ENCODE measurements at places on chromosomes 3 and 15.

GRCh38 chr15:48858401-48858800, 19.5 kb upstream of the EID1 start:
- no peak overlapping the region for H3K27ac ChIP-seq
- H3K27me3 ChIP-seq: no peaks in the 10 kb centered on the region
- H3K4me1 ChIP-seq: peaks cover 48% of the 10 kb centered on the region
- no peak for DNase-seq
- no peaks in the 10 kb centered on the region for H3K36me3 ChIP-seq

- H3K4me1 ChIP-seq: peaks cover 19% of the 10 kb centered on the region
- H3K27ac ChIP-seq: no peak overlapping the region
- peak; percentile 44 for DNase-seq
These were observed 111.1 kb upstream of the ALDH1A3 start for GRCh38 chr15:100768501-100768931.

DNA sequence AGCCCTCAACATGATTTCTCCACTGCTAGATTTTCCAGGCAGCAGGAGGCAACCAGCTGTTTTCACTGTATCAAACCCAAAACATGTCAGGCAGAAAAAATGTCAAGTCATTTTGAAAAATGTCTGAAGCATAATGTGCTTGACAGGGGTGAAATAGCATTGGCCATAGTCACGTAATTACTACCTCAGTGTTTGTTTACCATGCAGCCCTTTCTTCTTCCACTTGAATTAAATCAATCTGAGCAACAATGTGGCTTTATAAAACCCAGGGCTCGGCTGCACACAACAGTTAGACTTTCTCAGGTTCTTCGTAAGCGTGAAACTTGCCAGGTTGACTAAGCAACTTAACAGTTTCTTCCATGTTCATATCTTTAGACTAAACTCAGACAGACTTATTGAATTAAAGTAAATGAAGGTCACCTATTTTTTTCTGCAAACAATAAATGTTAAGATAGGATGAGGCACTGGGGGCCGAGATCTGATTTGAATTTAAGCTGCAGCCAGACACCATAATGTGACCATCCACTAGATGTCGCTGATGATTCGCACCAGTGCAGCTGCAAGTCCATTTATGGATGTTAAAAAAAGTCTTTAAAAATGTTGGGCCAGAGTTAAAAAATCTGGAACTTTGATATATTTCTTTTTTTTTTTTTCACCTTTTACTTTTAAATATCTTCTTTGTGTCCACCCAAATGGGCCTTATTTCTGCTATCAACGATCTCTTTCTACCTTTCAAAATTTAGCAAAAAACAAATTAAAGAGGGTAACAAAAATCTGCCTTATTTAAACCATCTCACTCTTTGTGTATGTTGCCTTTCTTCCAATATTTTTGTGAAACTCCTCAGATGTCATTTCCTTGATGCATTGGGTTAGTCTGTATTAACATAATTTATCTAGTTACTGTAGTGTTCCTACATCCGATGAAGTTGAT, 305.9 kb downstream of the CACNA2D3 start:
- H3K4me3 ChIP-seq: no peak overlapping the region
- peak; percentile 73 for DNase-seq
- H3K27me3 ChIP-seq: no peaks in the 10 kb centered on the region
- H3K27ac ChIP-seq: no peak overlapping the region
- H3K36me3 ChIP-seq: no peaks in the 10 kb centered on the region

GRCh38 chr3:67109651-67110204, 111.6 kb downstream of the KBTBD8 start:
- H3K4me1 ChIP-seq: no peaks in the 10 kb centered on the region
- DNase-seq: no peak
- H3K36me3 ChIP-seq: no peaks in the 10 kb centered on the region
- H3K27me3 ChIP-seq: no peaks in the 10 kb centered on the region
- H3K27ac ChIP-seq: no peak overlapping the region
- no peak overlapping the region for H3K4me3 ChIP-seq

DNA sequence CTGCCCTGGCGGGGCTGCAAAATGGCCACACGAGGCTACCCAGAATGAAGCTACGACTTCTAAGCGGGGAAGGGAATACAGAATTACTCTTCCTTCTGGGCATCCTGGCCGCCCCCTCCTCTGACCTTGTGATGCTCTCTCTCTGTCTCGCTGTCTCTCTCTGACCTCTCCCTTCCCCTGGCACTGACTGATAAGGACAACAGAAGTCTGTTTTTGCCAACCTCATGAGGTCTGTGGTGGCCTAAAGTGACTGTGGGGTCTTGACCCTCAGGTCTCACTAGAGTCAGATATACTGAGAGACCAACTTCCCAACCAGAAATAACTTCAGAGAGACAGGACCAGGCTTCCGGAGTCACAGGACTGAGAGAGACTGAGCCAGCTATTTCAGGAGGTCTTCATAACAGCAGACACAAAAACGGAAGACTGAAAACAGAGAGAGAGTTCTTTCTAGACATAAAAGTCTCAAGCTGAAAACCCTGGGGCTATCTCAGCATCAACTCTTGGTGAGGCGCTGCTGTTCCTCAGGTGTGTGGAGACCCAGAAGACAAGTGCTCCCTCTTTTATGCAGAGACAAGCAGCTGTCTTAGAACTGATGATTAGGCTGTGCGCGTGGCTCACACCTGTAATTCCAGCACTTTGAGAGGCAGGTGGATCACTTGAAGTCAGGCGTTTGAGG, 38.2 kb upstream of the CFAP161 start:
- no peaks in the 10 kb centered on the region for H3K36me3 ChIP-seq
- H3K4me1 ChIP-seq: peaks cover 12% of the 10 kb centered on the region
- H3K27me3 ChIP-seq: peaks cover 6% of the 10 kb centered on the region
- DNase-seq: no peak
- H3K4me3 ChIP-seq: no peak overlapping the region
- H3K27ac ChIP-seq: no peak overlapping the region

DNA sequence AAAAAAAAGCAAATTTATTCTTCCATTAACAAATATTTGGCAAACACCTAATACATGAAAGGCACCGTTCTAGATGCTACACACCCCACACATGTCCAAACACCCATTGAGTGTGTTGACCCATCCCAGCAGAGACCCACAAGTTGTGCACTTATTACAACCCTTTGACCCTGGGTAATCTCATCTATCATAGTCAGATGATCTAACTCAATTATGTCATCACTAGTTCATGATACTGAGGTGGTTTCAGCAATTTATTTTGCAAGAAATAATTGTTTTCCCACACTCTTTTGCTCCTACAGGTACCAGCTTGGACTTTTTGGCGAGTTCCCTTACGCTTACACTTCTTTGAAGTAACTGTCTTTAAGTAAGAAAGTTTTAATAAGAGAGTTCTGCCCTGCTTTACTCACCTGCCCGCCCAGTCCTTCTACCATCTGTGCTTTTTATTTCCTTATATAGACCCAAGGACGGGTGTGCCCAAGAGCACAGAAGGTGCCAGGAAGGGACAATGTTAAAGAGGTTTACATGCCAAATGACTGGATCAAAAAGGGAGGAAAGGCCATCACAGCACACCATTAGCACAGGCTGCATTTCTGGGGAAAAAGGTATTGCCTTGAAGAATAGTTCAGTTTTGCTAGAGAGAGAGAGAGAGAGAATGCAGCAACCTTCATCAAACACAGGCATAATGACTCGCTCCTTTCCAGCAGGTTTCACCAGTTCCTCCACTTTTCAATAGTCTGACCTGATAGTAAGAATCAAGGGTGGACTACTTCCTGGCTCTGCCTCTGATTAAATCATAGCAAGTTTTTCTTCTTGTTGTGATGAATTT, 54.5 kb upstream of the ATP11B start:
- DNase-seq: no peak
- H3K27ac ChIP-seq: no peak overlapping the region
- no peak overlapping the region for H3K4me3 ChIP-seq
- peaks cover 16% of the 10 kb centered on the region for H3K4me1 ChIP-seq

DNA sequence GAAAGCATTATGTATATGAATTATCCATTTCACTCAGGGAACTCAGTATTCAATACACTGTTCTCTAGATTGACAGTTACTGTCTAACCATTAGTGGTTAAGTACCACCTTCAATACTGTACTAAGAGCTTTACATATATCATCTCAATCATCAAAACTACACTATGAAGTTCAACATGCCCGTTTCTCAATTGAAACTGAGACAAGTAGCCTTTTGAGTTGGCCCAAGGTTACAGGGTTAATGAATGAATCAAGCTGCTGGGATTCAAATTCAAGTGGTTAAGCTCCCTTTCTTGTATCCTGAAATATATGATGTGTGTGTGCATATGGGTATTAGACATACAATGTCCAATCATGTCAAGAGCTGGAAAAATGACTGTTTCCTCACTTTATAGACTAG, 5.8 kb downstream of the TASOR start:
- H3K36me3 ChIP-seq: no peaks in the 10 kb centered on the region
- no peaks in the 10 kb centered on the region for H3K27me3 ChIP-seq
- peaks cover 7% of the 10 kb centered on the region for H3K4me1 ChIP-seq
- H3K27ac ChIP-seq: no peak overlapping the region
- DNase-seq: no peak

- no peak for DNase-seq
- no peaks in the 10 kb centered on the region for H3K27me3 ChIP-seq
- H3K4me3 ChIP-seq: no peak overlapping the region
- no peak overlapping the region for H3K27ac ChIP-seq
These were observed 34.5 kb downstream of the DAPK2 start for GRCh38 chr15:64011736-64012135.

- H3K4me1 ChIP-seq: no peaks in the 10 kb centered on the region
- H3K27me3 ChIP-seq: no peaks in the 10 kb centered on the region
- no peak overlapping the region for H3K4me3 ChIP-seq
- no peak for DNase-seq
These were observed 3.7 kb downstream of the HRG start for GRCh38 chr3:186669378-186670084.

DNA sequence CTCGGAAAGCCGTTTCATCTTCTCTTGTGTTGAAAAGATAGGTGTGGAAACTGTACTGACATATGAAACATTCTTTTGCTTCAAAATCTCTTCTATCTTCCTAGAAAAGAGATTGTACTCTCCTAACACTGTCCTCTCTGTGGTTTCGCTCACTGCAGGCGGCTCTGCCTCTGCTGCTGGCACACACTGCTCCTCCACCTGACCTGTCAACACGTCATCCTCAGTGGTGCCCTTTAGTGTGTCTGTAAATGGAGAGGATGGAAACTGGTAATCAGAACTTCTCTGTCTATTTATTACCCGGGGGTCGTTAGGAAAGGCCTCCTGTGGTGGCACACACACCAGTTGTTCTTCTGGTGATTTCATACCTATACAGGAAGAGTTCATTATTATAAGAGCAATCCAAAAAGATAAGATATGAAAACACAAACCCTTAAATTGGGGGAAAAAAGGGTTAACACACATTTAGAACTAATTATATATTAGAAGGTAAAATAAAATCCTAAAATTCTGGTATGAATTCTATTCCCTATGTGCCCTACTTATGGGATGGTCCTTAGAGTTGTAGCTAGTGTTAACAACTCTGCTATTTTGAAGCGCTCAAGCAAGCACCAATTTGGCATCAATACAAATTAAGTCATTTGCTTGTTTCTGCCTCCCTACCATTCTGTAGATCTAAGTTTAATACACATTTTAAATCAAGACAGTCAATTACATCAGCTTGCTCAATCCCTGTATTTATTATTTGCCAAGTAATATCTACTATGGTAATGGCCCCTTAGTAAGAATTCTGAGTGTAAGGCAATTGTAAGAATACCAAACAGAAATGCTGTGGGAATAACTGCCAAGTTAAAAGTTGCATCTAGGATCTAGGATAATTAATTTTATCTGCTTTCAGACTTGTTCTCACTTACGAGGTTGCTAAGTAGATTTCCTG, 49.2 kb downstream of the TASOR start:
- H3K4me1 ChIP-seq: no peaks in the 10 kb centered on the region
- no peaks in the 10 kb centered on the region for H3K27me3 ChIP-seq
- H3K36me3 ChIP-seq: peaks cover 42% of the 10 kb centered on the region
- H3K27ac ChIP-seq: no peak overlapping the region
- no peak for DNase-seq

- H3K4me3 ChIP-seq: no peak overlapping the region
- H3K27me3 ChIP-seq: no peaks in the 10 kb centered on the region
- no peak for DNase-seq
- no peaks in the 10 kb centered on the region for H3K36me3 ChIP-seq
- no peak overlapping the region for H3K27ac ChIP-seq
These were observed 42.0 kb downstream of the PROS1 start for GRCh38 chr3:93931597-93932229.

DNA sequence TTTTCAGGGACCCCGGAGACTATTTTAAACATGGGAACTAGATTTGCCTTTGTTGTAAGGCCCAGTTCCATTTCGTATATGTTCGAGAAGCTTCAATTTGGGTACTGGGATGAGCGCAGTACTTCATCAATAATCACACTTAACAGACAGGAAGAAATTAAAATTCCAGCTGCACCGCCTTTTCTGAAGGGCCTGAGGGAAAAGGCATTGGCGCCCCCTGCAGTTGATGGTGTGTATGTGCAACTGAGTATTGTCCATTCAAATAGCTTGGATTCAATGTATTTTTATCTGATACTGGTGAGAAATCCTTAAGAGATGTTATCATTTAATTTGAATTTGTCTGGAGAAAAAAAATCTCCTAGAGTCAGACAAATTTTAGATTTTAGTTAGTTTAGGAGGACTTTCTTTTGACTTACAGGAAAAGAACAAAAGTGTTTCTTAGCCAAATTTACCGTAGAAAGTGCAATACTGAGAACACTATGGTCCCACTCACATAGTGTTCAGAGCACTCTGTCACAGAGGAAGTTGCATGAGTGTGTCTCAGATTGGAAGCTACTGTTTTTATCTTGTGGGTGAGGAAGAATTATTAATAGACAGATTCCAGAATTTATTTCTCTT, 5.4 kb upstream of the ALDH1A2 start:
- H3K4me3 ChIP-seq: no peak overlapping the region
- no peak overlapping the region for H3K27ac ChIP-seq
- H3K4me1 ChIP-seq: no peaks in the 10 kb centered on the region
- H3K27me3 ChIP-seq: peaks cover 71% of the 10 kb centered on the region
- no peak for DNase-seq

DNA sequence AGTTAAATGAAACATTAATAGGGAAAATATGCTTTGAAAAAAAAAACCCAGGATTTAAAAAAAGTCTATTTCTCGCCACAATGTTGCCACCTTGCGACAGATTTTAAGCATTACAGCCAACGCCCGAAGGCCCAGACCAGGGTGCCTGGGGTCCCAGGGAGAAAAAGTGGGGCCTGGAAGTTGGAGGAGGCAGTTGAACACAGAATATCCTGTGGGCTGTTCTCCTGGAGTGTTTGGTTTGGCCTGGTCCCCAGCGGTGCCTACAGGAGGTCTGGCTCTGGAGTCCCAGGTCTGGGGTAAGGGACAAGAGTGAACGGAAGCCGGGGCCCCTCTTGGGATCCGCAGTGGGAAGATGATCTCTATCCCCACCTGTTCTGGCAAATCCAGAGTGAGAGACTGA, 3.4 kb downstream of the RNU6-1 start:
- no peak overlapping the region for H3K27ac ChIP-seq
- H3K27me3 ChIP-seq: peaks cover 56% of the 10 kb centered on the region
- peaks cover 28% of the 10 kb centered on the region for H3K4me1 ChIP-seq
- peak overlapping the region; percentile 64 for H3K4me3 ChIP-seq
- H3K36me3 ChIP-seq: no peaks in the 10 kb centered on the region

- H3K27ac ChIP-seq: no peak overlapping the region
- H3K4me1 ChIP-seq: peaks cover 20% of the 10 kb centered on the region
- peak; percentile 52 for DNase-seq
- H3K27me3 ChIP-seq: peaks cover 6% of the 10 kb centered on the region
These were observed 102.3 kb upstream of the NR2E3 start for GRCh38 chr15:71708051-71708429.

- H3K27me3 ChIP-seq: no peaks in the 10 kb centered on the region
- DNase-seq: no peak
- H3K36me3 ChIP-seq: no peaks in the 10 kb centered on the region
- H3K27ac ChIP-seq: no peak overlapping the region
These were observed 110.9 kb upstream of the LYSMD4 start for GRCh38 chr15:99844150-99844549.

Data from osteoblast (primary cell).